Stimulated activated CD8-positive, alpha-beta memory T cell treated with anti-CD3 and anti-CD28 coated beads, Interleukin-15, amount 100 ng/mL, for 48 hours (primary cell): ENCODE measurements at places on chromosomes 3 and 15.

DNA sequence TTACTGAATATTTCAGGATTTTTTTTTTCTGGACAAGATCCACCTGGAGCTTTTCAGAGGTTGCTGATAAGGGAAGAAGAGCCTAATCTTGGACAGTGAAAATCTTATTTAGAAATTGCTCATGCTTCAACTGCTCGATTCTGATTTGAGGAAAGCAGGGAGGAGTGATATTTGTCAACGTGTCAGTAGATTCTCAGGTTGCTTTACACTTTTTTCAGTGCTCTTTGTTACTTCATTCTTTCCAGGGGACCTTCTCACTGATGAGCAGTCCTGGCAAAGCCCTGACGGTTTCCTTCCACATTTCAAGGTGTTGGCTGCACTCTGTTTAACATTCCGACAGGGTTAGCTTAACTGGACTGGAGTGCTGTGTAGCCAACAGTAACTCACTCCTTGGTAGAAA is 24.1 kb upstream of the RARB start:
- DNase-seq, result no peak

- no peak for DNase-seq
These were observed 19.7 kb downstream of the KCNAB1 start for GRCh38 chr3:156140001-156140595.

- DNase-seq, result no peak
These were observed 172.8 kb upstream of the RGMA start for GRCh38 chr15:93261845-93262244.

DNA sequence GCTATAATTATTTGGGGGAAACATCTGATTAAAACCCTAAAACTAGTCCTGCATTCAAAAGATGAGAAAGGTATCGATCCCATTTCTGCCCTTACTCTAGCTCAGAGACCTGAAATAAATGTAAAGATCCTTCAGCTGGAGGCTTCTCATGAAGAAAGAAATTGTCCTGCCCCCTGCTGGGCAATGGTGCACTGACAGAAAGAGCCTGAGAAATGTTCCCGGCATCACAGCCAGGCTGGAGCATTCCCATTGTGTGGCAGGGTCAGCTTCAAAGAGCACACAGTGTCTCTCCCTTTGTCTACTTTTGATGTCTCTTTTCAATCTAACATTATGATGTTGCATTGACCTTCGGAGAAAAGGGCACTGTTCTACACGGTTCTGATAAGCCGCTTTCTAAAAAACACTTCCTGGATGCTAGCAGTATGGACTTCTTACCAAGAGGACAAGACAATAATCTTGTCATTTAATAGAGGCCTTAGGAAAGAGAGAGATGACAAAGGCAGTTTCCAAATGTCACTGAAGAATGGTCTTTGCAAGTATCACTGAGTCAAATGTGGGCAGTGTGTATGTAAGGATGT is 287.5 kb downstream of the MAGI1 start:
- no peak for DNase-seq

GRCh38 chr3:184570489-184570888 is 8.9 kb downstream of the EPHB3 start:
- DNase-seq, result no peak

DNA sequence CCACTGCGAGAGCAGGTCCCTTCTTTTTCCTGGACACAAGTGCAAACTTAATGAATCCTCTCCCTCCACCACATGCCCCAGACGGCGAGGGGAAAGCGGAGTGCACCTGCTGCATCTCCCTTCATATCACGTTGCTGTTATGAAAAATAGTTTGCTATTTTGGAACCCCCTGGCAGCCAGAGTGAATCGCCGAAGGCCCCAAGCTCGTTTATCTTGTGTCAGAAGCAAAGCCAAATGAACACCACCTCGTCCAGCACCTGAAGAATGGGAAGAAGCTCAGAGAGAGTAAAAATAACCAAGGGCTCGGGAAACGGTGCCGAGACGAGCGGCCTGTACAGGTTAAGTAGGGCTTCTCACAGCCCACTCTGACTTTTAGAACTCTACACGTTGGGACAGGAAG is 394.6 kb upstream of the RORA start:
- DNase-seq, result no peak

- no peak for DNase-seq
These were observed 111.9 kb upstream of the AGTR1 start for GRCh38 chr3:148585671-148586379.

DNA sequence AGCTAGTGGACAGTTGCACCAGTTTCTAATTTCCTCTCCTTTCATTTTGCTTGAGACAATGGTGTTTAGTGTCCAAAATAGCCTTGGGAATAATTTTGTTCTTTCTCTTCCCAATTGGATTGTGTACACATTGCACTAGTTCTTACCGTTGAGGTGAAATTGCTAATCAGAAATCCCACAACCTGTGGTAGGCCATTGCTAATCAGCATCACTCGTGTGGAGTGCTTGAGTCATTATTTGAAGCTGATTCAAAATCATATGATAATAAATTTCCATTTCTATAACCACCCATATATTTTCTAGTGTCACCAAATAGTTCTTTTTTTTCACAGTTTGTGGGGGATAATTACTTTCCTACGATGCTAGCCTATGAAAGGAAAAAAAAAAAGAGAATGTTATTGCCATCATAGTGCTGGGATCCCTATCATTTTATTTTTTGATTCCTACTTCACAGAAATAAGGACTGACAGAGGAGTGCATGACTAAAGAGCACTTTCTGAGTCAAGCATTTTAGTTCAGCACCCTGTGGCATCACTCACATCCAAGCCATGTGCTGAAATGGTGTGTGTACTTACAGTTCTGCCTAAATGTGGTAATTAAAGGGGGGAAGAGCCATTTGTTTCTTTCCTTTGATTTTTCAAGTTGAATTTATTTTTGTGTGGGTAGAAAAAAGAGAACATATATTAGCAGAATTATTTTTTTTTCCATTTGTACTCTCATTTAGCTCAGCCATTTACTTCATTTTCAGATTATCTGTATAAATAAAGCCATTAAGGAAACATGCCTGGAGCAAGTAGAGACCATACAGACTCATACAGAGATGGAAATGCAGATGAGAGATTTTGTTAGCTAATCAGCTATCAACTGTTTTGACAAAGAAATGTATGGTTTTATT is 108.0 kb upstream of the MEIS2 start:
- DNase-seq, result no peak

DNA sequence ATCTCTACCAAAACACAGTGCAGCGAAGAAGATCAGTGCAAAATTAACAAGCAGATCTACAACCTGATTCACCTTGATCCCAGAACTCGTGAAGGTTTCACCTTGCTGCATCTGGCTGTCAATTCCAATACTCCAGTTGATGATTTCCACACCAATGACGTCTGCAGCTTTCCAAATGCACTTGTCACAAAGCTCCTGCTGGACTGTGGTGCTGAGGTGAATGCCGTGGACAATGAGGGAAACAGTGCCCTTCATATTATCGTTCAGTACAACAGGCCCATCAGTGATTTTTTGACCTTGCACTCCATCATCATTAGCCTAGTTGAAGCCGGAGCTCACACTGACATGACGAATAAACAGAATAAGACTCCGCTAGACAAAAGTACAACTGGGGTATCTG is 13.2 kb downstream of the FEM1B start:
- no peak for DNase-seq

GRCh38 chr3:61628636-61629035 is 67.3 kb downstream of the PTPRG start:
- DNase-seq, result no peak

- no peak for DNase-seq
These were observed 58.3 kb downstream of the LSM3 start for GRCh38 chr3:14236902-14237301.

- no peak for DNase-seq
These were observed 18.0 kb upstream of the EIF1B start for GRCh38 chr3:40291471-40291870.
